Cardiac fibroblast (primary cell): ENCODE measurements at places on chromosomes 5 and 9.

- DNase-seq: no peak
Measured at GRCh38 chr5:142078706-142079105, 29.9 kb upstream of the NDFIP1 start.

GRCh38 chr9:136899196-136899595 is 12.9 kb downstream of the TRAF2 start:
- DNase-seq: no peak

- DNase-seq: no peak
Measured at GRCh38 chr9:129242191-129242941, 64.3 kb upstream of the IER5L start.

DNA sequence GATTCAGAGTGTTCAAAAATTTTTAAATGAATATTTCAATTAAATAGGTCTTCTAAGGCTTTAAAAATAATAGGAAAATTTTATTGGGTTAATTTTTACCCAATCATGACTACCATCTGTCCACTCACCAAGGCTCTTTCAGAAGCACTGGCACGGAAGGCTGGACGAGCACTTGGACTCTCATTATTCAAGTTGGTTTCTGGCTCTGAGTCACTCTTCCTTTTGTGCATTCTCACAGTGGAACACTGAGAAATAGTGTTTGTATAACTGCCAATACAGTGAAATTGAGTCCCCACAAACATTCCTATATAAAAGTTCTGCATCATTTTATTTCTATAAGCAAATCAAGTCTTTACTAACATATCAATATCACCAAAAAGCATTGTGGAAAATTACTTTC is 1149.0 kb downstream of the EFNA5 start:
- DNase-seq: peak; percentile 26

DNA sequence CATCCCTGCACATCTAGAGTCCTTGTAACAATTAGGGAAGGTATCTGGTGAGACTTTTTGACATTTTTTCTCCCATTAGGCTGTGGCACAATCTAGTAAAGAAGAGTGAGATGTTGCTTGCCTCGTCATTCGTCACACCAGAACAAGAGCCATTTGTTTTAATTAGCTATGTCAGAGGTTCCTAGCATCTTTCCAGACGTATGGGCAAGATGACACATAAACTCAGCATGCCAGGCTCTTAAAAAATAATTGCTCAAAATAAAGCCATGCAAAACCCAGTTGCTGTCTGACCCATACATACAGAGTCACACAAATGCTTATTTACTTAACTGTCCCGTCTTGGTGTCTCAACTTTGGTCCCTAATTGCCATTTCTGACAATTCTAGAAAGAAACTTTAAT is 125.9 kb downstream of the TRPM3 start:
- DNase-seq: no peak

GRCh38 chr9:98220911-98221310 is 28.5 kb upstream of the CORO2A start:
- DNase-seq: no peak

DNA sequence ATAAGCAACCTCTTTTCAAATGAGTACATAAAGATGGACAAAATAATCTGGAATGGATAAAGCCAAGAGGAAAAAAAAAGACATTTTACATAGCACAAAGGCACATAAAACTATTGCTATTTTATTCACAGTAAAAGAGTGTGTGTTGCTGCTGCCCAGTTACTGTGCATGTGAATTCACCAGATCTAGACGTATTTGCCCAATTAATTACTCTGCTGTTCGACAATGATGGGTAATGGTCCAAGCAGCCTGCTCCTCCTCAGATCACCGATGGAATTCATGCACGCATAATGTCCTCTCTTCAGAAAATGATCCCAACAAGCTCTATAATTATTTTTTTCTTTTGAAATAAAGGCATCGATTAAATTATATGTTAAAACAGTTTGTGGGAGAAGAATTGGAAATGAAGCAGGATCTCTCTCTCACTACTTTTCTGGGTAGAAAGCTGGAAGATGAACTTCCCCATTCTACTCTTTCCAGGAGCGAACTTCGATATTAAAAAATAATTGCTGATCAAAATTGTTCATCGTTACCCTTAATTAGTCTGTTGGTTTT is 357.4 kb upstream of the CCNH start:
- DNase-seq: no peak

DNA sequence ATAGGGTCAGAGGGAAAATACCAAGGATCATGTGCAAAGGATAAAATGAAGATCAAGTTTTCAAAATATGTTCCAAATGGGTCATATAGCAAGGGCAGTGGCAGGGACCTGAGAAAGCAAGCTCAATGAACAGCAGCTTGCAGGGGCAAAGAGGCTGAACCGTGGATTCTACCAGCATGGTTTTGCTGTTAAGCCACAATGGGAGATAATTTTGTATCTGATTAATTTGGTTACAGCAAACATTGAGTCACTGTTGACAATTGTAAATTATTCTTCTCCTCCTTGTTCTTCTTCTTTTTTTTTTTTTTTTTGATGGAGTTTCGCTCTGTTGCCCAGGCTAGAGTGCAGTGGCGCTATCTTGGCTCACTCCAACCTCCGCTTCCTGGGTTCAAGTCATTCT is 18.4 kb upstream of the ERAP2 start:
- DNase-seq: no peak

- peak; percentile 84 for DNase-seq
Measured at GRCh38 chr5:145347026-145347616, 488.0 kb downstream of the PRELID2 start.

DNA sequence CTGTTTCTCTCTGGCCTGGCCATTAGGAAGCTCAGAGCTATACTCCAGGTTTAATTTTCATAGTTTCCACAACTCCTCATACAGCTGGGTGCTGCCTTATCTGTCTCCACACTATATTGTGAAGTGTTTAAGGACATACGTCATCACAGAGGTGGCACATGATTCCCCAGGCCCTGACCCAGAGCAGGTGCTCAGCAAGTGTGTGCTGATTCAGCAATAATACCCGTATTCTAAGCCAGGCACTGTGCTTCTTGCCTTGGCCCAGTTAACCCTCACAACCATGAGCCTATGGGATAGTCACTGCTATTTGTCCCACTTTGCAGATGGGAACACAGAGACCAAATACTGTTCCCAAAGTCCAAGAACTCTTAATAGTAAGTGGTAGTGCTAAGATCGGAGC is 93.5 kb upstream of the SMIM23 start:
- DNase-seq: no peak

GRCh38 chr5:8650186-8650585 is 781.2 kb downstream of the MTRR start:
- DNase-seq: no peak

GRCh38 chr9:15206903-15207696 is 99.9 kb downstream of the TTC39B start:
- no peak for DNase-seq

DNA sequence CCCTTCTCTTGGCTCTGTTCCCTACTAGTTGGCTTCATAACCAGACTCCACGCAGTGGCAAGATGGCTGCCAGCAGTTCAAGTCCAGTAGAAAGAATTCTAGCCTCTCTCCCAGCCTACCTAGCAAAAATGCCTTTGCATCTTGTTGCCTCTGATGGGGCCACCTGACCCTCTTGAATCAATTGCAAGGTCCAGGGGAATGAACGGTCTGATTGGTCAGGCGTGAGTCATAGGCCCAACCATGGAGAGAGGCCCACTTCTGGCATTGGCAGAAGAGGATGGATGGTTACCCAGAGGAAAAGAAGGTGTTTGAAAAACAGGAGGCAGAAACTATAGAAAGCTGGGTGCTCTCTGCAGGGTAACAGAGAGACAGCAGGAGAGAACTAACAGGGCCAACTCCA is 622.6 kb downstream of the CCDC171 start:
- peak; percentile 20 for DNase-seq

- no peak for DNase-seq
Measured at GRCh38 chr9:13651969-13652663, 372.6 kb upstream of the MPDZ start.

- no peak for DNase-seq
Measured at GRCh38 chr9:123662057-123662776, 267.7 kb downstream of the DENND1A start.

GRCh38 chr5:51890435-51891116 is 507.3 kb downstream of the ISL1 start:
- DNase-seq: no peak

DNA sequence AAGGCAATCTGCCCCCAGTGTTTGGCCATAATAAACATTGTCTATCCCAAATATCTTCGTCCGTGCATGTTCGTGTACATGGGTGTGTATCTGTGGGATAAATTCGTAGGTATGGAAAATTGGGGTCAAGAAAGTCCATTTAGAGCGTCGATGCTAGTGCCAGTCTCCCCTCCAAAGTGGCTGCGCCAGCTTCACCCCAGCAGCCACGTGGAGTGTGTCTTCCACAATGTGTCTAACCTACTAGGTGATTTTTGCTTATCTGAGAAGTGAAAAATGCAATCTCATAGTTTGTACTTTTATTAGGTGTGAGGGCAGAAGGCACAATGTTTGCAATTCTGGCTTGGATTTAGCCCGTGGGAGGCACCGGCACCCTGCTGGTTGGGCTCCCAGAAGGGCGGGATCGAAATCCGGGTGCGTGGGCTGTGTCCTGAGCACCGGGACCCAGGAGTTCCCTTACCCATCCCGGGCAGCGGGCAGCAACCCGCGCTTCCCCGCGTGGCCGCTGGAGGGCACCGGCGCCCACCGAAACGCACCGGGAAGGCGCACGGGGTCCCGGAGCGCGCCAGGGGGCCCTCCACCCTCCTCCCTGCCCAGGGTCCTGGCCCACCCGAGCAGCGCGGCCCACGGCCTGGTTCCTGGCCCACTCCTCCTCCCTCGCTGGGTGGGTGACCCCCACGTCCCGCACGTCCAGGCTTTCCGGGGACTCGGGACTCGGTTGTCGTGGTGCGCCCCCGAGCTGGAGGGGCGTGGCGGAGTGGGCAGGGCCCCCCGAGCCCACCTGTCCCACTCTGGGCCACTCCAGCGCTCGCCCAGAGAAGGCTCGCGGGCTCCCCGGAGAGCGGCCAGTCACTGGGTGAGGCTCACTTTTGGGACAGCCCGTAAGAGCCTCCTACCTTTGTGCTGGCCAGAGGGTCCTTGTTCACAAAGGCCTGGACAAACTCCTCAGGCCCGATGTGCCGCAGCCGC is 55.4 kb upstream of the RNF130 start:
- peak; percentile 17 for DNase-seq

- DNase-seq: no peak
Measured at GRCh38 chr5:148978370-148979082, 84.3 kb downstream of the SH3TC2 start.

- no peak for DNase-seq
Measured at GRCh38 chr9:126857261-126857960, 3.0 kb upstream of the ZBTB34 start.

DNA sequence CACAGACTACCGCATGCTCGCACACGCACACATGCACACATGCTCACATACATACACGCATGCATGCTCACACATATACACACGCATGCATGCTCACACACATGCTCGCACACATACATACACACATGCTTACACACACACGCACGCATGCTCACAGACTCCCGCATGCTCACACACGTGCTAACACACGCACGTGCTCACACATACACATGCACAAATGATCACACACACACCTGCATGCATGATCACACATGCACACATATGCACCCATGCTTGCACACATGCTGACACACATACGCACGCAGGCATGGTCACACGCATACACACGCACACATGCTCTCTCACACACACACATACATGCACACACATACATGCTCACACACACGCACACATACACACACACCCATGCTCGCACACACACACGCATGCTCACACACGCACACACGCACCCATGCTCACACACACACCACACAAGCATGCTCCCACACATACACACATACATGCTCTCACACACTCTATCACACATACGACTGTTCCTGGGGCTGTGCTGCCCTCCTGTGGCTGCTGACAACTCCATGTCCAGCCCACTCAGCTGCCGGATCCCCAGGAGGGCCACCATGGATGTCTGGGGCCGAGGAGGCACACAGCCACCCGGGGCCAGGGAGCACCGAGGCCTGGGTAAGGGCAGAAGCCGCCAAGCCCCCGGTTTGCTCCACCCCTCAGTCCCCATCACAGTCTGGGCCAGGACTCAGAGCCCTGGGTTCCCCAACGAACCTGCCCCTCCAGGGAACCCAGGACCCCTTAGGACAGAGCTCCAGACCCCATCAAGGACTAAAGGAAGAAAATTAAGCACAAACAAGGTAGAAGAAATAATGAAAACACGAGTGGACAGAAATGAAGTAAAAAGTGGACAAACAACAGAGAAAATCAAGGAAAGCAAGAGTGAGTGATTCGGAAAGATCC is 31.4 kb upstream of the EGFL7 start:
- peak; percentile 88 for DNase-seq
